ENCODE measurements at places on chromosomes 5 and 9.

DNA sequence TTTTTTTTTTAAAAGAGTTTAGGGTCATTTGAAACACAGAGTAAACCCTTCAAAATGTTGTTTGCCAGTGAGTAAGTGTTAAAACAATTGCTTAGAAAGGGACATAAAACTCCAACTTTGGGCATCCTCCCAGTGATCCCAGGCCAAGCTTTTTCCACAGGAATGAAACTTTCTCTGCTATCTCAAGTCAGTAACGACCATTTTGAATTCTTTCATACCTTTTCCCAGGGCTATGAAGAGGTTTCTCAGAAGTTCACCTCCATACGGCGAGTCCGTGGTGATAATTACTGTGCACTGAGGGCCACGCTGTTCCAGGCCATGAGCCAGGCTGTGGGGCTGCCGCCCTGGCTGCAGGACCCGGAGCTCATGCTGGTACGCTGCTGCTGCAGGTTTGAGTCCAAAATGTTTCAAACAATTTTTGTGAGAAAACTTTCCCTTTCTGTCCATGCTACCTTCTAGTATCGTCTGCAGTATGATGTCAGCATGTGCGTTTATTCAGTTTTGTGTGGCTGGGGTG, 16.8 kb downstream of the OTULIN start:
- DNase-seq, result no peak

GRCh38 chr5:29882036-29882435, 1311.5 kb upstream of the CDH6 start:
- DNase-seq, result no peak

DNA sequence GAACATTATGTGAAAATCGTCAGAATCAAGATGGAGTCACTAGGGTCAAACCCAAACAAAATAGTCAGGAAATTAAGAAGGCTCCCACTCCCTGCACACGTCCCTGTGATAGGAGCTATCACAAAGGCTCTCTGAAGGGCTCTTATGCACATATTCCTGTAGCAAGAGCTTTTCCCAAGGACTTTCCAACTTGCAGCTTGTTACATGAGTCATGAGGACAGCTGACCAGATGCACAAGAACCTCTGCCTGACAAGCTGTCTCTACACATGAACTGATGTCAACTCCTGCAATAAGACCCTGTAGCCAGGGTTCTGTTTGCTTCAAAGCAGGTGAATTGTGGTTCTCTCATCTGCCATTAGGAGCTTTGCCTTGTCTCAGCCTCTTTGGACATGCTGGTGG, 122.4 kb downstream of the OLFM1 start:
- no peak for DNase-seq

DNA sequence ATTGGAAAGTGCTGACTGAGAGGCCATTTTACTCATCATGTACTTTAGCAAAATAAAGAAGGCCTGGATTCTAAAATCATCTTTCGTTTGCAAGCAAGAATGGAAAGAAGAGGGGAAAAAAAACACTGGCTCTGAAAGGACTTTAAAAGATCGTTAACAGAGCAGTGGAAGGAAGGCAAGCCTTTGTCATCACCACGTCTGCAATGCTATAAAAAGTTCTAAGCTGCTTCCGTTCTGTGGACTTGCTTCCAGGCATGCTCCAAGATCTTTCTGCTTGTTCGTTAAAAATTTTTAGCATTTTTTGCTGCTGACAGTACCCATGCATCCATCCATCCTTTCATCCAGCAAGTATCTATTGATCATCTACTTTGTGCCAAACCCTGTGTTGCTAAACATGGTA, 226.5 kb downstream of the GABBR2 start:
- no peak for DNase-seq

- peak; percentile 83 for DNase-seq
Observed at GRCh38 chr5:151051066-151051930, 29.5 kb downstream of the TNIP1 start.

DNA sequence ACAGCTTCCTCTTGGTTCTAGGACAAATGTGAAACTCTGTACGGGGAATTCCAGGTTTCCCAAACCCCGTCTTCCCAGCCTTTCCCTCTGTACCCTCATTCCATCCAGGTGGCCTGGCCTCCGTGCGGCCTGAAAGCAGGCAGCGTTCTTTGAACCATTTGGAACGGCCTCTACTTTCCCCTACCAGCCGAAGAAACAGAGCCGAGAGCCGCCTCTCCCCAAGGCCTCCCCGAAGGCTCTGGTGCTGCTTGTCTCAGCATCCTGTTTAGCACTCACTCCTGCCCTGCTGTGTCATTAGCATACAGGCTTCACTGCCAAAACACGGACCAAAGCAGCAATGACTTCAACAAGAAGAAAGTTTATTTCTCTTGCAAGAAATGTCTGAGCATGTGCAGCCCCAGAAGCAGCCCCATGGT, 137.7 kb downstream of the HSD17B3 start:
- DNase-seq, result no peak

DNA sequence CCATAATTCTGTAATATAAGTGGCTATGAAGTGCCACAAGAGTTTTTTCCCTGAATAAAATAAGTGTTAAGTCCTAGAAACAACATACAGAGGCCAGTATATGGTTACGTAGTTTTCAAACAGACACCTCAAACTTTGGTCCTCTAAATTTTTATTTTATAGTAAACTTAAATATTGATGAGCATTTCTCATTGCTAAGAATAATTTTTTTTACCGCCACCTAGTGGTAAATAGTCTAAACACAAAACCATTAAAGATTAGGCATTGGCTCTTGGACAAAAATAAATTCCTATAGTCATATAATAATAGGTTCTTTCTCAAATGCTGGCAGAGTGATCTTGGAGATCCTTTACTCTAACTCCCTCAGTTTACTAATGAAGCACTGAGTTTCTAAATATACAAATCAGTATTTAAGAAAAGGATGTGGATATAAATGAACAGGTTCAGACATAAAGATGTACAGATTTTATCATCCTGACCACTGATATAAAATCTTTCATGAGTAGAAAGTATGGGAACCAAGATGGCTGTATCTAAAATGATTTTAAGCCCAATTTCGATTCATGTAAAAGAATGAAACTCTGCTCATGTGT, 136.2 kb downstream of the FANCC start:
- no peak for DNase-seq

DNA sequence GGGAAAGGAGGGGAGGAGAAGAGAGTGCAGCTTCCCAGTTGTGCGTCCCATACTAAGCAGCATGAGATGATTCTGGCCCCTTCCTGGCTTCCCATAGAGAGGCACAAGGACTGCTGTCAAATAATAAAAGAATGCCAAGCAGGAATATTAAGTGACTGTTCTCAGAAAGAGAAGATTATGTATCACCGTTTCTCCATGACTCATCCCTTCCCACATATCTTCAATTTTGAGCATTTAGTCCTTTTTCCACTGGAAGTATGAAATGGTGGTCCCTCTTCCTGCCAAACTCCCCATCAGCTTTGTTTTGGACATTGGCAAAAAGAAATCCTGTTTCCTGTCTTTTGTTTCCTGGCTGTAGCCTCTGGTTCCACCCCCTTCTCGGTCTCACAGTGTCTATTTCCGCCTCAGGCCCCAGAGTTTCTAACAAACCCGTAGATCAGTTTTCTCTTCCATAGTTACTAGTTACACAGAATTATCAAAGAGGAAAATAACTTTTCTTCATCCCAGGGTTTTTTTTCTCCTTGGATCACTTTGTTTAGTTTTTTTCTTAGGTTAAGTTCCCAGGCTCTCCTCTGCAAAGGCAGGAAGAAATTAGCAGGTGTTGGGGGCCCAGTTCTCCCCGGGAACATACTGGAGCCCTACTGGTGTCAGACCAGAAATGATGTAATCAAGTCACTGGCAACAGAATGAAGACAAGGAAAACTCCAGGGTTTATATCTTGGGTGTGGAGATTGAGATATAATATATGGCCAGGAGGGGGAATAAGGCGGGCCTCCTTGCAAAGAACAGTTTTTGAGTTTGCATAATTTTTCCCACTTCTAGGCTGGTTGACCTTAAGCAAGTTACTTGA, 26.4 kb upstream of the ARHGAP26 start:
- DNase-seq, result no peak

GRCh38 chr5:126846344-126846743, 69.4 kb downstream of the LMNB1 start:
- DNase-seq, result no peak

GRCh38 chr9:26937816-26938371, 9.1 kb downstream of the PLAA start:
- DNase-seq, result no peak

DNA sequence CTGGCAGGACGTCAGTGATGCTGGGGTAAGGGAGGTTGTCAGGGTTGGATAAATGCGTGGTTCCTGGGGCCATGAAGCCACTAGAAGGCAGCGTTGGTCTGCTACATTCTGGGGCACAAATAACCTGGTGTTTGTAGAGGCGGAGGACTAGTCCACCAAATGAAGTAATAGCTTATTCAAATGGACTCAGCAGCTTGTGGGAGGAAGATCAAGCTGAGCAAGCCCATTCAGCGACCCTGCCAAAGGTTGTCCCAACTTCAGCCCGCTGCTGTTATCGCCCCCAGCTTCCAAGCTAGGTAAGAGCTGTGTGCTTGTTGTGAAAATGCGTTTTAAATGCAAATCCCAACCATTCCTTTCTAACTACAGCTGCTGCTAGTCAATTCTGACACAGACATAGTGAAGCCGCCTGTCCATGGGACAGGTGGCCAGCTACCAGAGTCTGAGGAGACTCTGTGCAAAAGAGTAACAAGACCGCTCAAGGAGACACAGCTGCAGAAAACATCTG, 7.6 kb upstream of the FAM240B start:
- DNase-seq, result no peak

GRCh38 chr5:78649861-78650496, 1.4 kb upstream of the LHFPL2 start:
- no peak for DNase-seq

GRCh38 chr5:43687275-43687674, 84.3 kb downstream of the NNT start:
- DNase-seq, result no peak

DNA sequence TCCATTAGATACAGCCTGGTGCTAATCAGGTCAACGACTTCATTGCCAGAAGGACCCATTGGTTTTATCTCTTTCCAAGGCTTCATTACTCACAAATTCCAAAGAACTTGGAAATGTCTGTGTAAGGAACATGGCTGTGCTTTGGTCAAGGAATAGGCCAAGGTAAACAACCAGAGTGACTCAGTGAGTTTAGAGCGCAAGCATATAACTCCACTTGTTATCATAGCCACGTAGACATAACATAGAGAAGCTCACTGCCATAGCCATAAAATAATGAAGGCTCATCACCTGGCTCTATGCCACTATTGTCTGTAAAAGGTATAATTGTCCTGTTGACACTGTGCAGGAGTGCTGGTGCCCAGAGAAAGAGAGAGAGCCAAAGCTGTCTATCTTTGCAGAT, 139.3 kb upstream of the PLCXD3 start:
- DNase-seq, result no peak

DNA sequence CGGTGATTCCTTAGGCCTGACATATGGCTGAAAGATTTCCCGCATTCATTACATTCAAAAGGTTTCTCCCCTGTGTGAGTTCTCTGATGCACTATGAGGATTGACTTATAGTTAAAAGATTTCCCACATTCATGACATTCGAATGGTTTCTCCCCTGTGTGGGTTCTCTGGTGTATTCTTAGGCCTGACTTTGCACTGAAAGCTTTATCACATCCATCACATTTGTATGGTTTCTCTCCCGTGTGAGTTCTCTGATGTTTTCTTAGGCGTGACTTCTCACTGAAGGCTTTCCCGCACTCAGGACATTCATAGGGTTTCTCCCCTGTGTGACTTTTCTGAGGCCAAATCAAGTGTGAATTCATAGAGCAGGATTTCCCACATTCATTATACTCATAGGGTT, 35.8 kb downstream of the ZNF782 start:
- no peak for DNase-seq

DNA sequence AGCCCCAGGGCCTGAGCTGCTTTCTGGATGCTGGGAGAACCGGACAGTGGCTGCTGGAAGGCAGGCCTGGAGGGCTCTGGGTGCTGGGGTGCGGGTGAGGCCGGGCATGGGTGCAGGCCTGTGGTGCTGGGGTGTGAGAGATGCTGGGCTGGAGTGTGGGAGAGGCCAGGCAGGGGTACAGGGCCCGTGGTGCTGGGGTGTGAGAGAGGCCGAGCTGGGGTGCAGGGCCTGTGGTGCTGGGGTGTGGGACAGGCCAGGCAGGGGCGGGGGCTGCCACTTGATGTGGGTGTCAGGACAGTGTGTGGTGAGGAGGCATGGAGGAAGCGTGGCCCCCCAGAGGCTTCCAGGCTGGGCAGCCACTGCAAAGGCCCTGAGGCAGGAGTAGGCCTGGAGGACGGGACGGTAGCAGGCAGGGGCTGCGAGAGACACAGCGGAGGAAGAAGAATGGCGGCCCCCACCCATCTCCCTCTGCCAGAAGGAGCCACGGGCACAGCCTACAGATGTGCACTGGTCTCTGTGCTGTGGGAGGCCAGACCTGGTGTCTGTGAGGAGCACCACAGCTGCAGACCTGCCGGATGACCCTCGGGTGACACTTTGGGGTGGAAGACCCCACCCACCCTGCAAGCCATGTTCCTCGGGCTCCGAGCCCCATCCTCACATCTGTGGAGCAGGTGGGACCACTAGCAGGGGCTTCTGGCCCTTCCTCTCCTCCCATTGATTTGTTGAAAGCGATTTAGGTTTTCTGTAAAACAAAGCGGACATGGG, 9.3 kb downstream of the NKD2 start:
- no peak for DNase-seq

GRCh38 chr5:168578538-168579487, at the start of gene PANK3:
Gene PANK3 (minus strand): TSS chr5:168579368. CDS start chr5:168579283, 85 bp downstream.
- DNase-seq, result peak; percentile 6

GRCh38 chr5:93320920-93321445, 260.0 kb downstream of the NR2F1-AS1 start:
- no peak for DNase-seq

GRCh38 chr5:16673241-16674201, 56.7 kb upstream of the RETREG1 start:
- DNase-seq, result no peak

GRCh38 chr5:94161801-94162200, 420.4 kb upstream of the POU5F2 start:
- no peak for DNase-seq

DNA sequence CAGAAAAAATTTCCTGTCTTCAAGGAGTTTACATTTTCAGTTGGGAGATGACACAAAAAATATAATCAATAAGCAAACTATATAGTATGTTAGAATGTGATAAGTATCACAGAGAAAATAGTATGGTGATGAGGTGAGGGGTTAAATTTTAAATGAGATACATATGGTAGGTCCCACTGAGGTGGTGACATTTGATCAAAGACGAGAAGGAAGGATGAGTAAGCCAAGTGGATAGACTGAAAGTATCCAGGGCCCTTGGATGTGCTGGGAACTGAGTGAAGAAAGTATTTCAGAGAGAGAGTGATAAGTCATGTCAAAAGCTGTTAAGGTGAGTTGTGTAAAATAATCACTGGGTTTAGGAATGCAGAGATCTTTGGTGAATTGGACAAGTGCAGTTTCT, 3.5 kb downstream of the CCDC192 start:
- DNase-seq, result no peak

GRCh38 chr5:124902097-124902821, 155.8 kb upstream of the ZNF608 start:
- DNase-seq, result no peak

DNA sequence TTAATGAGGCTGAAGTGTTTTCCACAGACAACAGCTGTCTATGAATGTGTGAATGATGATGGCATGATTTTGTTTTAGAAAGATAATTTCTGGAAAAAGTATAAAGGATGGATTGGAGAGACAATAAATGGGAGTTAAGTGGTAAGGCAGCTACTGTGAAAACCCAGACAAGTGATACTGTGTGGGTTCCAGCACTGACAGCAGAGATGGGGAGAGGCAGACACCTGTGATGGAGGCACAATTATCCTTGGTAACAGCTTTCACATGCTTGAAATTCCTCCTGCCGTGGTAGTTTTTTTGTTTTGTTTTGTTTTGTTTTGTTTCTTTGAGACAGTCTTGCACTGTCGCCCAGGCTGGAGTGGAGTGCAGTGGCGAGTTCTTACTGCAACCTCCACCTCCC, 189.3 kb downstream of the DEPDC1B start:
- no peak for DNase-seq

Data from gastrocnemius medialis (tissue), 4 donors.